ENCODE measurements at places on chromosomes 1 and 21.

DNA sequence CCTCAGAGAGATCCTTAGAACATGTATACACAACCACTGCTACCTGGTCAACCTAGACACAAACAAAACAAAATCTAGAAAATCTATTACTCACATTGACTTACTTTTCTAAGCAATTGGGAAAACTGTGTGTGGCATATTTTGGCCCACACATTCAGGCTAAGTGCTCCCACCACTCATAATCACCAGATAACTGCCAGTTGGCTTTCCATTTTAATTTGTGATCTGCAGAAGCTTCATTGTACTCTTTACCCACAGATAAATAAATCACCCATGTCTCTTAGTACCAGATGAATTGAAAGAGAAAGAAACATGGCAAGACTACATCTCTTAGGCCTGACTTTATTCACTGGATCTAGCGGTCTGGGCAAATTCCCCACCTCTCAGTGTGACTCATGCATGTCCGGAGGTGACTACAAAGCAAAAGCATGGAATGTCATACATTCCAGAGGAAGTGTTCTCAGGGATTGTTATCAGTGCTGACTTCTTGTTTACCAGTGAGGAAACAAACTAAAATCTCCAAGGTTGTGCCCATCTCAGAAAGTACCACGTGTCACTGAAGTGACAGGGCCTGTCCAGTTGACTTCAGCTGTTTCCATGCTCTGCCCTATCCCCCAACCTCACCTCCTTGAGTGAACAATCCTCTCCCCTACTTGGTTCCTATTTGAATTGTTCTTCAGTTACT lies 52.4 kb upstream of the BCL10 start:
- peak; percentile 95 for DNase-seq

GRCh38 chr1:245752561-245752960 lies 597.8 kb downstream of the KIF26B start:
- no peak for DNase-seq

DNA sequence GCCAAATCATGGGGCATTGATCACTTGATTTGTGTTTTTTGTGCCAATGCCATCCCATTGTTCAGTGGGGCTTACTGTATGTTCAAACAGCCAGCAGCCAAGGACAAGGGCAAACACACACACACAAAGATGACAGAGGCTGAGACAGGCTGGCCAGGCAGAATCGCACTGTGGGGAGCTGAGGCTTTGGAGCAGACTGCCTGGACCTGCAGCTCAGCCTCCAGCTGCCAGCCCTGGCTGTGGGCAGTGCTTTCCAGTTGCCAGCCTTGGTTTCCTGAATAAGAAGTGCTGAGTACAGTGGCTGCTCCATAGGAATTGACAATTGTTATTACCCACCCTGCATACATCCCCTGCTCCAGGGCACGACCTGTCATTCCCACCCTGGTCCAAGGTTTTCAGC lies 16.9 kb upstream of the PCP4 start:
- no peak for DNase-seq

GRCh38 chr1:19163261-19163660 lies 46.8 kb downstream of the UBR4 start:
- DNase-seq = no peak

DNA sequence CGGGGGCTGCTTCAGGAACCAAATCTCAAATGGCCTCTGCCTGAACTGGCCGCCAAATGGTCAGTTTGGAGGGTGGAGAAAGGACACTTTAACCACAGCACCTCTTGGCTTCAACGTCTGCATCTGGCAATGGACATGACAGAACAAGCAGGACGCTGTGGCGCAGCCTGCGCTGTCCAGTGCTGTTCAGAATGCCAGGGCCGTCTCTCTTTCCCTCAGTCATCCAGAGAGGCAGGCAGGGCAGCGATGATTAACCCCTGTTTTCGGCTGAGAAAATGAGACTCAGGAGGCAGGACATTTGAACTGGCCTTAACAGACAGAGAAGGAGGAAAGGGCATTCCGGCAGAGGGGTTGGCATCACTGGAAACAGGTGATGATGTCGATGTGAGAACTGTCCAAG lies 48.6 kb downstream of the GLIS1 start:
- DNase-seq = no peak

Data from retinal pigment epithelial cell (primary cell).